ENCODE measurements at places on chromosomes 16 and 17.

DNA sequence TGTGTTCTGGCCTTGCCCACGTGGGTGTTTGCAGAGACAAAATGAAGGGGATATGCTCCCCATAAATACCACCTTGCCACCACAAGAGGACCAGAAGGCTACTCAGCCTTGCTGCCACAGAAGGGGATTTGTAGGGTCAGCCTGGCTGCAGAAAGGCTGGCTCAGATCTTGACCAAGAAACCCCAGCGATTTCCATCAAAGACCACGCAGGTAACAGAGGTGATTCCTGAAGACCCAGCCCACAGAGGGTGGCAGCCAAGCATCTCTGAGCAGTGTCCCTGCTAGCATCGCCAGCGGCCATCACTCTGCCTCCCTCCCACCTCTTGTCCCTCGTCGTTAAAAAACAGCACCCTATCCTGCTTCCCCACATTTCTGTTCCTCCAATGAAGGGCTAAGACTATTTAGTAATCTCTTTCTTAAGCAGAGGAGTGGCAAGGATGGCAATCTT is 54.9 kb downstream of the BEAN1 start:
- DNase-seq, result no peak

DNA sequence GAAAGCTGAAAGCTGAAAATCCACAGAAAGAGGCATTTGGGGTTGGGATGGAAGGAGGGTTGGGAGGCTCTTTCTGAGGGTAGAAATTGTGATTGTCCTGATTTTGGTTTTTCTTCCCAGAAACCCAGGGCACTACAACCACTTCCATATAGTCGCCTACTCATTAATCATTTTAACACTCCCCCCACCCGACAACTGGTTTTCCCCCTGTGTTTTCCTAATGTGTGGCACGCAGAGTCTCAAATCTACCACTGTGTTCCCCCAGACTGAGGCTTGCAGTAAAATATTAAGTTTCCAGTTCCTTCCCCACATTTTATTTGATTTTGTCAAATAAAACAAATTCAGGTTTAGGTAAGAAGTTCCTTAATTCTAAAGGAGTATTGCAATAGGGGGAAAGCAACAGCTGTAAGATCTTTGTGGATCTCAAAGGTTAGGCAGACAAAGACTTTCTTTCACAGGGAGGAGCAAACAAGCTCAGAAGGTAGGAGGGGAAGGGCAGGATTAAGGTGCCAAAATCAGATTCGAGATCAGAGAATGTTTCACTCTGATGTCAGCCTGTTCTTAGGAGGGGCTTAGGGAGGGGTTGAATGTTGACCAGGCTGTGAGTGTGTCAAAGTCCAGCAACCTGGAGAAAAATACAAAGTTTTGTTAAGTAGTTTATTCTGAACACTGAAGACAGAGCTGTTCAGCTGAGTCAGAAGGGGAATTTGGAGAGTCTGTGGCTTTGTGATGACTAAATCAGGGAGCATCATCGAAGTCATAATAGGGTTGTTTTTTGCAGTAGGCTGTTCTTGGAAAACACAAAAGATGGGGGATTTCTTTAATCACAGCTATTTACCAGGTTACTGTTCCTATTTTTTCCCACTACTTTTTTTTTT is 3.6 kb downstream of the ZNF267 start:
- no peak for DNase-seq

DNA sequence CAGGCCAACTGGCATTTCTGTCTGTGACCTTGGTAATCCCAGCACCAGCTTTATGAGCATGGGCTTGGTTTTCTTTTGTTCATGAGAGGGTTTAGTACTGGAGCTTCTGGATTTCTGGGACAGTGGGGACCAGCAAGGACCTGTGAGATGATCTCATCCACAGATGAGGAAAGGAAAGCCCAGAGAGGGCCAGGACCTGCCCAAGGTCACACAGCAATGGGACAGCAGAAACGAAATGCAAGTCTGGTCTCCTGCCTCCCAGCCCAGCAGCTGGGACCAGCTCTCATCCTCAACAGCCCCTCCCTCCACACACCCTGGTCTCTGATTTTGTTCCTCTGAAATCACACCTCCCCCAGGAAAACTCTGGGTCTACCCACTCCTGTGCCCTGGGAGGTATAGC is 7.2 kb downstream of the SPPL2C start:
- no peak for DNase-seq

DNA sequence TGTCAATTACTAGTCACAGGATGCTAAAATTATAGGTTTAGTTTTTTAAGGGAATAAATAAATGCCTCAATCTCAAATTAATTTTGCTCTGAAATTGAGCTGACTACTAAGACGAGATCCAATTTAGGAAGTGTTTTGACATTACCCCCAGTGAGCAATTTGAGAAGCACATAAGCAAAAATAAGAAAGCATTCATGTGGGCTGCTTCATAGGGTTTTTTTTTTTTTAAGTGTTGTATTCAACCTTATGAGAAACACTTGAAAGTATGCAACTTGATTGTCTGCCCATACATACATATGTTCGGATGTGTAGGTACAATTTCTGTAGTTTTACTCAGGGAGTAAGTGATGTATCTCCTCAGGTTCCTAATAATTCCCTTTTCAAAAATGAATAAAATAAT is 77.6 kb downstream of the PRKCA start:
- no peak for DNase-seq

GRCh38 chr17:36525888-36526287 is 8.8 kb downstream of the MYO19 start:
- no peak for DNase-seq

- peak; percentile 92 for DNase-seq
Measured at GRCh38 chr16:25111403-25112166, at the start of gene LCMT1. LCMT1 (plus strand) TSS chr16:25111742; CDS start chr16:25111884, 142 bp downstream.

GRCh38 chr17:66580184-66580955 is 254.5 kb upstream of the CACNG5 start:
- no peak for DNase-seq

- DNase-seq, result no peak
Measured at GRCh38 chr17:15981208-15981607, 18.3 kb downstream of the ZSWIM7 start.

DNA sequence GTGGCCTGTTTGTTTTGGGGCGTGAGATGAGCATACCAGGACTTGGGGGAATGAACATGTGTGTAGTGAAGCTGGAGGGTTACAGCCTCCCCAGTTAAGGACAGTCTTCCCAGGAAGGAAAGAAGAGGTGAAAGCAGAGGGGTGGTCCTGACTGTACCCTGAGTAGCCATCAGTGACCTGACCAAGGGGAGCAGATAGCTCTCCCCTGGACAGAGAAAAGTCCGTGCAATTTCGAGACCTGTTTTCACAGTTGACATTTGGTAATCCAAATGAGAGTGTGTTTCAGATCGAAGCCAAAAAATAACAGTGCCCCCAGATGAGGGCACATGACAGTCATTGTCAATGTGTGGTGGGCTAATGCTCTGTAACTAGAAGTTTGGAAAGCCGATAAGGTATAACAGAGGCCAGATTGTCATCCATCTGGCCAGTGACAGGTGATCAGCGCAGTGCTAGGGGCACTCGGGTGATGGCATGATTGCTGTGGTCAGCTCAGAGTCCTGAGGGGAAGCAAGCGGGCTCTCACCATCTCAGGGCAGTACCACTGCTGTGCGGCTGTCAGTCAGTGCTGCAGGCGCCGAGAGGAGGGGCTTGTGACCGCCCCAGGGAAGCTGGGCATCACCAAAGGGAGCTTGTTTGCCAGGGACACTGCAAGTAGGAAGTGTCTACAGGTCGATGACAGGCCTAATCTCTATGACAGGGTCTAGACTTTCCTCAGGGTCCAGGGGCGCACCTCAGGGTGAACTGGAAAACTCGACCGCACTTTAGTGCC is 1.1 kb upstream of the NME2 start:
- no peak for DNase-seq

- no peak for DNase-seq
Measured at GRCh38 chr17:4818276-4818675, 11.3 kb downstream of the PLD2 start.

GRCh38 chr17:40520991-40521453 is 19.6 kb upstream of the TNS4 start:
- DNase-seq, result no peak
